Activated T-helper 1 cell treated with anti-CD3 and anti-CD28 coated beads, Interleukin-12 subunit alpha, Interleukin-12 subunit beta, Interleukin-2, Interleukin-4 antibody, amounts not matched to agents 30 ng/mL and 10 ng/mL and 1 ng/mL, durations not matched to agents 14 hours and 24 hours and 36 hours (primary cell): ENCODE measurements at places on chromosomes 7 and 10. TPM values are rescaled to one million over a fixed set of nuclear protein-coding genes. Genes with fewer than 3 reads are reported as not detected.
A peak's percentile ranks its signal among the peaks of the same experiment; 100 is the strongest.

DNA sequence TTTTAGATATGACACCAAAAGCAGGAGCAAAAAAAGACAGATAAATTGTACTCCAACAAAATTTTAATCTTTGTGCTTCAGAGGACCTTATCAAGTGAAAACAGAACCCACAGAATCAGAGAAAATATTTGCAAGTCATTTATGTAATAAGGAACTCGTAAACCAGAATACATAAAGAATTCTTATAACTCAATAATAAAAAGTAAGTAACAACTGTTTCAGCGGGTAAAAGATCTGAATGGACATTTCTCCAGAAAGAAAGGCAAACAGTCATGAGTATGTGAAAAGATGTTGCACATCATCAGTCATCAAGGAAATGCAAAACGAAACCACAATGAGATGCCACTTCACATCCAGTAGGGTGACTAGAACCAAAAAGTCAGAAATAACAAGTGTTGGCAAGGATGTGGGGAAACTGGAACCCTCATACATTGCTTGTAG, 167.7 kb upstream of the KCTD7 start:
- no peak for DNase-seq

Gene ZNF479
- total RNA-seq, result not detected in 2 replicates

DNA sequence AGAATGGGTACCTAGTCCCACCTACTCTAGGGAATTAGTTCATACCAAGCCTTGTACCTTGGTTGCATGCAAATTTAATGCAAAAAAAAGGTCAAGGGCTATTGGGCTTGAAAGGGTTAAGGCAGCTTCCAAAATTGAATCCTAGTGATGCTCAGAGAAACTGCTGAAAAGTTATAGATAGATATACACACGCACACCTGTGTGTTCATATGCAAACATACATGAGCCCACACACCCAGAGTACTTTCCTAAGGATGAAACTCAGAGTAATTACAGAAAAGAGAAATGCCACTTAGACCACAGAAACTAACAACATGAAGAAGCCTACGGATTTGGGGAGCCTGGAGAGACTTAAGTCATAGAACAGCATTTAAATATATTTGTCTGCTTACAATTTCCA, 1.5 kb downstream of the SLC25A13 start:
- no peak for DNase-seq

Gene CYP2C19
- not detected in 2 replicates for total RNA-seq

GRCh38 chr10:87691506-87692070, 31.9 kb downstream of the PAPSS2 start:
- no peak for DNase-seq

- no peak for DNase-seq
Measured at GRCh38 chr10:112361951-112362751, 11.8 kb upstream of the ACSL5 start.

- no peak for DNase-seq
Measured at GRCh38 chr10:30832749-30833627, 198.7 kb downstream of the ZNF438 start.

Gene CPVL
- not detected in 2 replicates for total RNA-seq

Gene BTBD16
- total RNA-seq, result not detected in 2 replicates

- no peak for DNase-seq
Measured at GRCh38 chr7:75971309-75971960, 23.0 kb downstream of the TMEM120A start.

DNA sequence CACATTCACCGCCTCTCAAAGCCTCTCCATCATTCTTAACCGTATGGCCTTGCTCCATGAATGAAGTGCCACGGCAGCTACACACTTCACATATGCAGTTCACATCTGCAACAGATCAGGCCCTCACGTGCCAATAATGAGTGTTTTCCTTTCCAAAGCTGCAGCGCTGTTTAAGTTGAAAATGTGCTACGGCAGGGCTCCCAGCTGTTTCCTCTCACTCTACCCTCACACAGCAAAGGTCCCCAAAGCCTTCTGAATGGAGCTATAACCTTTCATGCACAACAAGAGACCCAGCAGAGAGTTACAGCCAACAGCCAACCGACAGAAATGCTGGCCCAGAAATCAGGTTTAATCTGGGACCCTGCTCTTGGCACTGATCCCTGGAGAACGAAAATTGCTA, 236.1 kb downstream of the ELMO1 start:
- DNase-seq, result no peak

DNA sequence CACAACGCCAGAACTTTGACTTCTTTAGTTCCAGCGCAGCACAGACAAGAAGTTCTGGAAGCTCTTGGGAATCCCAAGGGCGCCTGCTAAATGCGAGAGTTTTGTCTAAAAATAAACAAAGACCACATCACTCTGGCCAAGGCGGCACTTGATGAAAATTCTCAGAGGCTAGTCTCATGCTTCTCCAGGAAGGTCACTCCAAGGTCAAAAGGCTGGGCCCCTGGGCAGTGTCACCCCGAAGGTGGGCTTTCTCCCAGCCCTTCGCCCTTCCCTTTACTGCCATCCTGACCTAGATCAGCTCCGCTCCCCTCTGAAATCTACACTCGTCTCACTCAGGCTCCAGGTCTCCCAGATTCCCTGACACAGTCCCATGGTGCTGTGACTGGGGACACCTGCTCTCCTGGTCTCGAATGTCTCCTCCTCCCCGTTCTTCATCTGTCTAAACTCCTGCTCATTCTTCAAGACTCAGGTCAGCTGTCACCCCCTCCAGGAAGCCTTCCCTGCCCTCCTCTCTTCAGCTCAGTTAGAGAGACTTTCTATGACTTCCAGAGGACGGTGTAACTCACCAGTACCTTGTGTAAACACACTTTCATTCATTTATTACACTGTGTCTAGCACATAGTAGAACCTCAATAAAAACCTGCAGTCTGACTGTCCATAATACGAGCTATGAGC, 10.5 kb downstream of the FAM53B start:
- no peak for DNase-seq

DNA sequence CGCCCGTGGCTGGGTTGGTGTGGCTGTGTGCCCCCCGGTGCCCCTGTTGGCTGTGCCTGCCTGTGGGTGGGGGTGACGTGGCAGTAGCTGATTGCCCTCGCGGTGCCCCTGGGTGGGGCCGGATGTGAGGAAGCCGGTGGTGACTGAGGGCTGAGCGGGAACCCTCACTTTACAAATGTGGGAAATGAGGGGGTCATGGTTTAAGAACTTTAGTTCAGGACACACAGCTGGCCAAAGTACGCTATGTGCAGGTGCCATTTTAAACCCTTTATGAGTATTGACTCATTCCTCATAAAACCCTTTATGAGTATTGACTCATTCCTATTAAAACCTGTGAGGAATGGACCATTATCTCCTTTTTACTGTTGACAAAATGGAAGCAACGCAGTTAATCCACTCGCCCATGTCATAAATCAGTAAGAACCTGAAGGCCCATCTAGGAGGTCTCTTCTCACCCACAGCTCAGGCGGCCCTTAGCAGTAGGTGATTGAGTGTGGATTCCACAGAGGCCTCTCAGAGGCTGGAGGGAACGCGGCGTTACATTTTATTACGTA, 290.1 kb upstream of the COBL start:
- DNase-seq, result no peak

- no peak for DNase-seq
Measured at GRCh38 chr10:130877126-130877525, 434.4 kb downstream of the TCERG1L start.

GRCh38 chr7:68185631-68186456, 1189.2 kb downstream of the TYW1 start:
- no peak for DNase-seq

DNA sequence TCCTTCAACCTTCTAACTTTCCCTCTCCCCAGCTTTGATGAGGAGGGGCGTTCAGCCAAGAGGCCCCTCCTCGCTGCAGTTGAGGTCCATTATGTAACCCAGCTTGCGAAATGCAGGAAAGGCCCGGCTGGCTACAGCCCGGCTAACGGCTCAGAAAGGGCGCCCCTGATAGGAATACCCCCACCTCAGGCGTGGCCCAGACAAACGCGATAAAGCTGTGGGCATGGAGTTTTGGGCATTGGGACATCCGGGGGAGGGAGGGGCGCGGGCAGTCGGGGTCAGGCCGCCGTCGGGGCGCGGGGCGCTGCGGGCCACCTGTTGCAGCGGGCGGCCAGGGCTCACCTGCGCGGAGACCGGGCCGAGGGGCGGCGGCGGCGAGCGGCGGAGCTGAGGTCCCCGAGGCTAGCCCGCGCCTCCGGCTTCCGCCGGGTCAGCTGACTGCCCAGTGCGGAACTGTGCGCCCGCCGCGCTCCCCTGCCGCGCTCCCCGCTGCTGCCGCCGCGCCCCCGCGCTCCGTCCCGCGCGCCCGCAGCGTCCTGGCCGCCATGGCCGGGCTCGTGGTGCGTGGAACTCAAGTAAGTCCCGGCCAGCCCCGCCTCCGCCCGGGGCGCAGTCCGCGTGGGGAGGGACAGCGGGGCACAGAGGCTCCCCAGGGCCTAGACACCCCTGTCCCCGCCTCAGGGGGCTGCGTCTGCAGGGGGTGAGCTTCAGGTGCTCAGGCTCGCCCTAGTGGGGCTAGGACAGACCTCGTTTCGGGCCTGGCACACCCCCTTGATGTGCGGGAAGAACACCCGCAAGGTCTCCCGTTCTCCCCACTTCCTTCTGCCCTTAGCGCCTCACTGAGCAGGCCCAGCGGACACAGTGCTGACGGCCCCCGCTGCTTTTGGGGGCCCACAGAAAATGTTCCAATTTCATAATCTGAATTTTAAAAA, at the start of gene LRMDA:
TSS of gene LRMDA (plus strand) at position 445 of the 932 bp plus-strand sequence.
- DNase-seq, result no peak

DNA sequence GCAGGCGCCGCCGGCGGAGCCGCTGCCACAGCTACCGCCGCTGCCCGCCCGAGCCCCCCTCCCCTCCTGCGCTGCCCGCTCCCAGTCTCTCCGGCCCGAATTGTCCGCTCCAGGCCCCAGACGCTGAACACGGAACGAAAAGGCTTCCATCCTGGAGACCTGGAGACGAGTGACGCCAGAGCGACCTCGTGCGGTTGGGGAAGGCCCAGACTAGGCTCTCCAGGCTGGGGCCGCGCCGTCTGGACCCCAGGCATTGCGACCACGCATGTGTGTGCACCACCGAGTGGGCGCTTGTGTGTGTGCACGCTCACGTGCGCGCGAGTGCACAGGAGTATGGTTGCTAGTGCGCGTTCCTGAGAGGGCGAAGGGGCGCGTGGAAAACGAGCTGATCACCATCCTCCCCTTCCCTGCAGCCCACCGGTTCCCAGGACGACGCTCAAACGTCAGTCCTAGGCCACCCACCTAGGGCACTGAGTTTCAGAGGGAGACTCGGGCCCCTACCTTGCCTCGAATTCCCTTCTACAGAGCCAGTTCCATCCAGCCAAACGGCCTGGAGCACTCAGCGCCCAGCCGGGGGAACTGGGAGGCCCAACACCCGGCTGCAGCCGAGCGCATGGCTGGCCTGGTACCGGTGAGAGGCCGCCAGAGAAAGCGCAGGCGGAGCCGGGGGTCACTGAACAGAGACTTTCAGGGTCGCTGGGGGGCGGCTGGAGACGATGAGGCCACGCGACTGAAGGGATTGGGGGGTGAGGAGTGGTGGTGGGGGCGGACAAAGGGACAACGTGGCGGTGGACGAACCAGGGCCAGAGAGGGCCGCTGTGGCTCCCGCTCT, 11.6 kb downstream of the LBX1 start:
- DNase-seq, result no peak

DNA sequence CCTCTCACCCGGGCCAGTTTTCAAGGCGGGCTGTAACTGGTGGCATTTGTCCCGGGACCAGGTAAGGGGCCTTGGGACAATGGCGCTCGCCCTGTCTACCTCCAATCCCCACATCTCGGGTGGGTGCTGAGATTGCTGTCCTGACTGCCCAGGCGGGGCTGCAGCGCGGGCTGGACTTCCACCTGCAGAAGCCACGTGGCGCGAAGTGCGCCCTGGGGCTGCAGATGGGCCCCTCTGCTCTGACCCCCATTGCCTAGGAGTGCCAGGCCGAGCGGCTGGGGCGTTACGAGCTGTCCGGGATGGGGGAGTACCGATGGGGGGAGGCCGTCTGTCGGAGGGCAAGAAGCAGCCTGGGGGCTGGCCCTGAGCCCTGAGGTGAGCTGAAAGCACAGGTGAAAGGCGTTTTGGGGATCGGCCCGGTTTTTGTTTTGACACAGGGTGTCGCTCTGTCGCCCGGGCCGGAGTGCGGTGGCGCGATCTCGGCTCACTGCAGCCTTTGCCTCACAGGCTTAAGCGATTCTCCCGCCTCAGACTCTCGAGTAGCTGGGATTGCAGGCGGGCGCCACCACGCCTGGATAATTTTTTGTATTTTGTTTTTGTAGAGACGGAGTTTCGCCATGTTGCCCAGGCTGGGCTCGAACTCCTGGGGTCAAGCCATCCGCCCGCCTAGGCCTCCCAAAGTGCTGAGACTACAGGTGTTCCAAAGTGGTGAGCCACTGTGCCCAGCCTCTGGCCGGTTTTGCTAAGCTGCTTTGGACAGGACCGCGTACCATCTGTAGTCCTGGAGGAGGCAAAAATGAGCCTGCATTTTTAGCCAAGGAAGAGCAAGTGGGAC, at the start of gene SFXN2:
TSS of gene SFXN2 (plus strand) at position 16 of the 835 bp plus-strand sequence. CDS start 12,001 bp downstream, outside the sequence.
- DNase-seq, result peak; percentile 40

DNA sequence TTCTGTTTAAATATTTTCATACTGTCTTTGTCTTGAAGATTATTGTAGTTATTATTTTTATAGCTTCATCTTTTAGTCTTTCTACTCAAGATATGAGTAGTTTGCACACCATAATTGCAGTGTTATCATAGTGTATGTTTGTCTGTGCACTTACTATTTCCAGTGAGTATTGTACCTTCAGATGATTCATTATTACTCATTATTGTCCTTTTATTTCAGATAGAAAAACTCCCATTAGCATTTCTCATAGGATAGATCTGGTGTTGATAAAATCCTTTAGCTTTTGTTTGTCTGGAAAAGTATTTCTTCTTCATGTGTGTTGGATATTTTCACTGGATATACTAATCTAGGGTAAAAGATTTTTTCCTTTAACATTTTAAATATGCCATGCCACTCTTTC, 646.2 kb upstream of the GRM3 start:
- no peak for DNase-seq

Gene PILRA
- 9.6 and 9.9 TPM in 2 replicates for total RNA-seq

DNA sequence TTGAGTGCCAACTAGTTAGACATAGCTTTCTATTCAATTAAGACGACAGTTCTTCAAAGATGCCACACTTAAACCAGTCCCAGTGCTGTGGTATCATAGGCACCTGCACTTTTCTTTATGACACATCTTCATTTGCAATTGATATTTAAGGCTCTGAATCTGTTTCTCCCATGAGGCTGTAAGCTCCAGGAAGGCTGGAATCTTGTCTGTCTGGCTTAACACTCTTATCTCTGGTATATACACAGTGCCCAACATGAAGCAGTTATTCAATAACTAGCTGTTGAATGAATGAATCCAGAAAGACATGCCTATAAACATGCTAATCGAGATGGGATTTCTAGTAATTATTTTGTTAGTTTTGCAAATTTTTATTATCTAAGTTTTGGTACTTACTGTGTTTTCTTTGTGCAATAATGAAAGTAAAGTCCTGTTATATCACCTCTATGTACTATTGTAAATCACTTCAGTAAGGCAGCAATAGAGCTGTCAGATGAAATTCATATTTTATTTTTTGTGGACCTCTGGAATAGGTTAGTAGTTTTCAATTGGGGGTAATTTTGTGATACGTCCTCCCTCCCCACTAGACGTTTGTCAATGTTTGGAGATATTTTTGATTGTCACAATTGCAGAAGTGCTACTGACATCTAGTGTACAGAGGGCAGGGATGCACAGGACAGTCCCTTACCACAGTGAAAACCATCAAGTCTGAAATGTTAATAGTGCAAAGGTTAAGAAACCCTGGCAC, 51.3 kb upstream of the STEAP4 start:
- DNase-seq, result no peak
